Coronary artery (tissue), 2 donors: ENCODE measurements at places on chromosomes 2 and 18.

- peak; percentile 70 for DNase-seq
Measured at GRCh38 chr2:237693291-237693994, 66.1 kb downstream of the LRRFIP1 start.

DNA sequence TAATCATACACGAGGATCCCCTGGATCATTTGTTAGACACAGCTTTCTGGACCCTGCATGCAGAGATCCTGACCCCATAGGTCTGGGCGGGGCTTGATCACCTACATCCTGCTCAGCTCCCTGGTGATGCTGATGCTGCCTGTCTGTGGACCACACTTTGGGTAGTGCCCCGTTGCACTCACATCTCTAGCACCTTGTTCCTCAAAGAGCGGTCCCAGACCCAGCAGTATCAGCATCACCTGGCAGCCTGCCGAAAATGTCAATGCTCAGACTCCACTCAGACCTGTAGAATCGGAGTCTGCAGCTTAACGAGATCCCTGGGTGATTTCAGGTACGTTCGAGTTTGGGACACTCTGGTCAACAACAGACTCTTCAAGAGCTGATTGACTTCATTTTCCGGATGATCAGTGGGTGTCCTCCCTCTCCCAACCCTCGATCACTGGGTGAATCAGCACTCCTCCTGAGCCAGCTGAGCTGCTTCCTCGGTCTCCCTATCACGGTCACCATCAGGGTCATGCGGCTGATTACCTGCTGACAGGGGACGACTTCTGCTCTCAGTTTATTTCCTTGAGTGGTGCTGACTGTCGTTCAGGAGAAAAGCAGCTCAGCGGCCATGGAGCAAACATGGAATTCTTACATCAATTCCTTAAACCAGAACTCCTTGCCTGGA lies 150.6 kb upstream of the RAB12 start:
- DNase-seq, result no peak

- DNase-seq, result no peak
Measured at GRCh38 chr2:238996331-238997136, 148.6 kb downstream of the TWIST2 start.

- no peak for DNase-seq
Measured at GRCh38 chr2:112889976-112890375, 21.0 kb upstream of the IL37 start.

DNA sequence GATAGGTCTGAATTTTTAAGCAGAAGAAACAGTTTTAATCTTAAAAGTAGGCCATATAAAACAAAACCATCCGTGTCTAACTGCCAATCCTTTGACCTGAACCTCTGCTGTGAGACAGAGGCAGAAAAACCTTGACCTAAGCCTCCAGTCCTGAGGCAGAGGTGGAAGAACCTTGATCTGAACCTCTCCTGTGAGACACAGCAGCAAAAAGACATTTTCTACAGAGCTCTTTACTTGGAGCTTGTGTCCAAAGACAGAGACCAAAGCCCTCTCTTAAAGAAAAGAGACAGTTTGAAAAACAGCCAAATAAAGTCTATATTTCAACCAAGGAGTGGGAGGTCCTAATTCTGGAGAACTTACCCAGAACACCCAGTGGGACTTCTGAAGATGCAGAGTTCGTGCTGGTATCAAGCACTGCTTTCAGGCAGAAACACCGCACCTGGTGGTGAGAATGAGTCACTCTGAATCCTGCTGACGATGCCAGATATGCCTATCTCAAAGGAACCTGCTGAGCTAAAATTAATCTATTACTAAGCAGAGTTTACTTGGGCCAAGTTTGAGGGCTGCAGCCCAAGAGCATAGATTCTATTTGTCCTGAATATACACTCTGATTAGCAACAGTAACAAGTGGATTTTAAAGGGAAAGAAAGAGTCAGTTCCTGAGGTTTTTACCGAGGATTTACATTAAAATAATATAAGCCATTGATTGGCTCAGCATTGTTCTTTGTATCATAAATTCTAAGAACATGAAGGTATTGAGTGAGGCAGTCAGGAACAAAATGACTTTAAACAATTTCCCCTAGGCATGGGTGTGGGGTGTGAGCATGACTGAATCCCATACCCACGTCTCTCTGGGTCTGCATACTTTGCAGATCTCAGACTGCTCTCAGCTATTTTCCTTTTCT lies 806.4 kb downstream of the TRIB2 start:
- DNase-seq, result no peak

GRCh38 chr2:16755442-16755841 lies 89.8 kb upstream of the CYRIA start:
- no peak for DNase-seq

DNA sequence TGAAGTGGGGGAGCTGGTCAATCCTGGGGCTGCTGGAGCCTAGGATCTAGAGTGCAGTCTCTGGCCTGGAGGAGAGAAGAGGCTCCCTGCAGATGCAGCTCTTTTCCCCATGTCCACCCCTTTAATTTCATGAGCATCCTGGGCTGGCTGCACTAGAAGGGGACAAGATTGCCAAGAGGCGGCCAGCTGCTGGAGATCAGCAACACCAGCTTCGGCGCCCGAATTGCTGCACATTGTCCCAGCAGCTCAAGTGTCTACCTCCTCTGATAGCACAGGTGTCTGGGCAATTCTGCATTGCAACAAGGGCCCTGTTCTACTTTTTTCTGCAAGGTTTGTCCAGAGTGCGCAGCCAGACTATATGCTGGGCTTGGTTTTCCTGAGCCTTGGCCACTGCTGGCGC lies 125.7 kb downstream of the AGAP1 start:
- DNase-seq, result no peak

DNA sequence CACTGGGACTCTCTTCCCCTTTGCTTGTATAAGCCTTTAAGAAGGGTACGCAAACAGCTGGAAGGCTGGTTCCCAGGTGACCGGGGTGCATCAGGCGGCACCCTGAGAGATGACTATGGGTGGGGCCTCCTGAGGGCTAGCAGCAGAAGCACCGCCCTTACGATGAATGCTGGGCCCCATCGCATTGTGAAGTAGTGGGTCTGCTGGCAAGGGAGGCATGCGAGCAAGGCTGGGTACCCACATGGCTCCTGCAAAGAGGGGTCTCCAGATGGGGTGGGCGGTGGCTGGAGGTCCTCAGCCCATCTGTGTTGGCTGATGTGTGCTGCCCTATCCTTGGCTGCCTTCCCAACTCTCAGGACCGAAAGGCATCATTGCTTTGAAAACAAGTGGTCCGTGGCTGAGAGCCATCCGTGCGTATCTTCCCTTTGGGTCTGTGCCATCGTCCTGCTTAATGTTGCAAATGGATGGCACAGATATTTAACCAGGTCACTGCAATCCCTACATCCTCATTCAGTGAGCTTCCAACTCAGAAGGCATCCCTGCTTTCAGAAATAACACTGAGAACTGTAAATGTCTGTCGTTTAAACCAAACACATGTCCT lies 83.5 kb upstream of the GPC1 start:
- no peak for DNase-seq

DNA sequence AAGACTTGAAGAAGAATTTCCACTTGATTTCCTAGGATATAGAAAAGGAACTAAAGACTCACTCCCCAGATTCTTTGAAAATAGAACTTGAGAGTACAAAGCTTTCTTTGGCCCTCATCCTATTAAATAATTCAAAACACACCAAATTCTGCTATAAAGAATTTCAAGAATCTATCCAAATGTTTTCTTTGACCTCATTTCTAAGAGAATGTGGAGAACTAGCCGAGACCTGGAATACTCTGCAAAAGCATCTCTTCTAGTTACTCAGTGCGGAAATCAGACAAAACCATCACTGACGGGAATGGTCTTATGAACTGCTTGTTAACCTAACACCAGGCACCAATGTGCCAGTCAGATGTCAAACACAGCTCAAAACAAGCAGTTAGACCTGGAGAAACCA lies 44.2 kb upstream of the ARL5A start:
- no peak for DNase-seq

DNA sequence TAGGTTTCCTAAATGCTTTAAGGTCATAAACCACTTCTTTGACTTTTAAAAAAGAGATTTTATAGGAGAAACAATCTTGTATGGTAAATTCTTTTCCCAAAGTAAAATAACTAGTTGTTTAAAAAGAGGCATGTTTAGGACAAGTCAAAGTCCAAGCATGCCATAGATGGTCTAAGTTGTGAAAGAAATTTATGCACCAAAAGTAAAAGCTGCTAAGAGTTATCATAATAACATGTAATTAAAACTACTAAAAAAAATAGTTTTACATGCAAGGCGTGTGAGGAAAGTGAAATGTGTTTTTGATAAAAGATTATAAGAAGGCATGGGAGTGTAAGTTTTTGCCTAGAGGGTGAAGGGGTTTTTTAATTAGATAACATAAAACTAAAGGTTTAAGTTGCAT lies 22.5 kb downstream of the FAM210A start:
- DNase-seq, result no peak

DNA sequence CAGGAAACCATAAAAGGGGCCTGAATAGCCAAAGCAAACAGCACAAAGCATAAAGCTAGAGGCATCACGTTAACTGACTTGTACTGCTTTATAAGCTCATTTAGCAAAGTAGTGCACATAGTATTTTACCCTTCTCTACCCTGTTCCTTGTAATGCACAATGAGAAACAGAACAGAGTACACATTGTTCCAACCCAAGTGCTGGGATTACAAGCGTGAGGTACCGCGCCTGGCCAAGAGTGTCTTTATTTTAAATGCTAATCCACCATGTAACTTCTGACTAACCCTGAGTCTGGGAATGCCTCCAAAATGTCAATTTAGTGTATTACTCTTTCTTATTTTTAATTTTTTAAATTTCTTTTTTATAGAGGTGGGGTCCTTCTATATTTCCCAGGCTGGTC lies 46.4 kb upstream of the STON1 start:
- no peak for DNase-seq

- DNase-seq, result no peak
Measured at GRCh38 chr2:154452471-154452870, 246.0 kb upstream of the KCNJ3 start.

- DNase-seq, result no peak
Measured at GRCh38 chr2:100615471-100615870, 52.7 kb downstream of the PDCL3 start.

DNA sequence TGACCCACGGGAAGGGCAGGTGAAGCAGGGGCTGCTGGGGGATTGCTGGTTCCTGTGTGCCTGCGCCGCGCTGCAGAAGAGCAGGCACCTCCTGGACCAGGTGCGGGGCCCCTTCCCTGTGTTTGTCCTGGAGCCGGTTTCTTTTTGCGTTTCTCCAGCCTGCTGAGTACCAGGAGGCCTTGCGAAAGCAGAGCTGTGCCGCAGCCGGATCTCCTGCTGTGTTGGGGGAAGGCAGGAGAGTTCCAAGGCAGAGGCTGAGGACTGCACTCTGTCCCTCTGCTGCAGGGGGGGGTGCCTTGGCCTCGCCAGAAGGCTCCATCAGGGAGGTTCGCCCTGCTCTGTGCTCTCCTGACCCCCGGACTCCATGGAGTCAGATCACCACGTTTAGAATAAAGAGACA lies 2.8 kb downstream of the CAPN10 start:
- no peak for DNase-seq

GRCh38 chr2:189293164-189293563 lies 113.6 kb upstream of the COL5A2 start:
- DNase-seq, result no peak

DNA sequence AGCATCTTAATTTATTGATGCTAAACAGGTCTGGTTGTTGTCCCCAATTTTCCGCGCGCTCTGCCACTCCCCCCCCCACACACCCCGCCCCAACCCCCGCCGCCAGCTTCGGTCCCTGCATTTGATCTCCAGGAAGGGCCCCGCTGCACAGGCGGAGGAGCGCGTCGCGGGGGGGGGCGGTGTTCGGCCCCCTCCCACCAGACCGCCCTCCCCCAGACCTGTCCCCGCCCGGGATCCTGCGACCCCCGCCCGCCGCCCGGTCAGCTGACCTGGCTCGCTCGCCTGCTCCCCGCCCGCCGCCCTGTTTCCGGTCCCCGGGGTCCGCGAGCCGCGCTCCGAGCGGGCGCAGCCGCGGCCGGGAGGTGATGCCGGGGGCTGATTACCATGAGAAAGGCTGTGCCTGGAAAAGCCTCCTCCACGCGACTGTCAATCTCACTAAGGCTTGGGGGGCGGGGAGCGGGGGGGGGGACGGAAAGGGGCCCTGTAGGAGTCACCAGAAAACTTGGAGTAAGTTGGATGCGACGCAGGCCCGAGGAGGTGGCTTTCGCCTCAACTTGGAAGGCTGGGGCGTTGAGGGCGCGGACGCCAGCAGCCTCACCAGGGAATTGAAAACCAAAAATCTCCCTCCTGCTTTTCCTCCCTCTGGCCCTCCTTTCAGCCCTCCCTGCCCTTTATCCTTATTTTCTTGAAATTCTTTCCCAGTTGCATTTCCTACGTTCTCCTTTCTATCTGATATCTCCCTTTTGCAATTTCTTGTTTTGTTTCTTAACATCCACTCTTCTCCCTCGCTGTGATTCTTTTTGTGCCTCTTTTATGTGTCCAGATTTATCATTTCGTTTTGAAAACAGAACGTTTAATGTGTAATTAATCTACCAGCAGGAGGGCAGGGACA lies 4.4 kb upstream of the ZEB2 start:
- peak; percentile 89 for DNase-seq
